ENCODE measurements at places on chromosomes 11 and 22.

GRCh38 chr11:66172146-66172545 lies 96.3 kb upstream of the RAB1B start:
- DNase-seq: no peak

DNA sequence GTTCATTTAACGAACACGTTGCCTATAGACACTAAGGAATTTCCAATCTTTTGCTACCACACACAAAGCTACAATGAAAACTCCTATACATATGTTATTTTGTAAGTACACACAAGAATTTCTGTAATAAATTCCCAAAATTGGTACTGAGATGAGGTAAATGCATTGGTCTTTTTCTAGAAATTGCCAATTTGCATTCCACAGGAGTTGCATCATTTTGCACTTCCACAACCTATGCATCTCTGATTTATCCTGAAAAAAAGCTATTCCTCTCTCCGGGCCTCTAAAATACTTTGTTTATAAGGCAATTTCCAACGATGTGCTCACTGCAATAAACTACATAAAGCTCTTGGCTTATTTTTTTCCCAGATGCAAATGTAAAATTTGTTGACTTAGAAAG lies 24.9 kb downstream of the IMMP1L start:
- no peak for DNase-seq

DNA sequence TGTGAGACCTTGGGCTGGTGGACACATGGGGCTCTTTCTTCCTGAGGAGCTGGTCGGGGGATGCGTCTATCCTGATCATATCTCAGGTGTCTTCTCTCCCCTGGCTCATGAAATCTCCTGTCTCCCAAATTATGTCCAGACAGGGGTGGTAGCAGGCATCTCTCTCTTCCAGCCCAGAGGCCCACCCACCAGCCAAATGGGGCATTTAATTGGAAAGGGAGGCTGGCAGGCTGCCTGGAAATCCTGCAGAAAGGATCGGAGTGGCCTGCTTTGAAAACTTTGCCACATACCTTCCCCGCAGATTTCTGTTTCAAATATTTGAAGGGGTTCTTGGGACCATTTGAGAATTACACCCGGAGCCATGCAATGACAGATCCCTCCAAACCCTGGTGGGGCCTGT lies 37.4 kb downstream of the SMIM38 start:
- DNase-seq: no peak

- DNase-seq: no peak
Measured at GRCh38 chr11:94800414-94800813, 32.3 kb downstream of the AMOTL1 start.

DNA sequence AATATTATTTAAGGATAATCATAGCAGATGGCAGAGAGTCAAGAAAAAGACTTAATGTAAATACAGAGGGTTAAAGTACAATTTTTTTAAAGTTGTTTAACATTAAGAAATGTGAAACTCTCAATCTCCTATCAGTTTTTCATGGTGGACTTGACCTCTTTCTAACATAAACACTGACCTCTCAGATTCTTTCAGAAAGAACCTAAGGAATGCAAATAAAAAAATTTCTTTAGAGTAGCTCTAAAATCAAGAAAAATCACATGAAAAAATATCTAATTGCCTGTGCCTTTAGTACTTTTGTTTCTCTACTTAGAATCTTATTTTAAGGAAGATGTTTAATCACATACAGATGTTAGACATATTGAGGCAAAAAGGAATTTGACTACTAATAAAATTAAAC lies 12.9 kb downstream of the RNF141 start:
- DNase-seq: no peak

DNA sequence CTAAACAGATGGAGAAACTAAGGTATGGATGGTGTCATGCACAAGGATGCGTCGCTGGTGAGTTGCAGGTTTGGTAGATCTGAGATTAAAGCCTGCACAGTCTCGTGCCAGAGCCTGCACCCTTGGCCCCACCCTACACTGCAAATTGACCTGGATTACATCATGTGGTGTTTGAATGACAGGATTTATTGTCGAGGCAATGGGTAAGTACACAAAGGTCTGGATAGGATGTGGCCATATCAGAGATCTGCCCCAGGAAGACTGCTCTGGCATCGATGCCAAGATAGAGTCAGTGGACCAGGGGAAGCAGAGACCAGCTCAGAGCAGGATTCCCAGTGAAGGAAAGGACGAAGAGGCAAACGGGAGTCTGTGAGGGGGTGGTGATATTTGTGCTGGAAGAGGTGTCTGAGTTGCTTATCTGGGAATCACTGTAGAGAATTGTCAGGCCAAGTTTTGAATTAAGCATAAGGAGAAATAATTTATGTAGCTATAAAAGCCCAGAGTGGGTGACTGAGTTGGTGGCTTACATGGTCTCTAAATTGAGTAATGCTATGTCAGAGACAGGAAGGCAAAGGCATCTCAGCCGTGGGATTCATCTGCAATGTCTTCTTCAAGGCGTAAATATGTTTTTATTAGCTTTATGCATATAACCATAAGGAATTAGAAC lies 499.6 kb upstream of the B3GAT1 start:
- no peak for DNase-seq

- no peak for DNase-seq
Measured at GRCh38 chr11:72595292-72595684, 78.9 kb downstream of the PDE2A start.

- DNase-seq: no peak
Measured at GRCh38 chr11:73017024-73017751, 124.9 kb downstream of the FCHSD2 start.

DNA sequence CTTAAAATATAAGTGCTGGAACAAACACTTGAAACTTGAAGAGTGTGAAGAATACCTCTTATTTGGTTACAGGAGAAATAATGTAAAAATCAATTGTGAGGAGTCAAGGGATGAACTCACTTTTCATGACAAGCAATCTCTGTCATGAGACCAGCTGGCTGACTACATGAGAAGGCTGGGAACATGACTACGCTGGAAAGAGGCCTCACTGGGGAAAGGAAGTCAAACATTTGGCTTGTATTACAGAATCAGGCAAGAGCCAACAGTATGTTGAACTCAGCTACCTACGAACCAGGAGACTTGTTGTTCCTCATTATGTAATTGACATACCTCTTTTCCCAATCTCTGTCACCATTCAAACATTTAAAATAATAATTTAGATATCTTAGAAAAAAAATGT lies 14.4 kb downstream of the DCDC1 start:
- DNase-seq: no peak

DNA sequence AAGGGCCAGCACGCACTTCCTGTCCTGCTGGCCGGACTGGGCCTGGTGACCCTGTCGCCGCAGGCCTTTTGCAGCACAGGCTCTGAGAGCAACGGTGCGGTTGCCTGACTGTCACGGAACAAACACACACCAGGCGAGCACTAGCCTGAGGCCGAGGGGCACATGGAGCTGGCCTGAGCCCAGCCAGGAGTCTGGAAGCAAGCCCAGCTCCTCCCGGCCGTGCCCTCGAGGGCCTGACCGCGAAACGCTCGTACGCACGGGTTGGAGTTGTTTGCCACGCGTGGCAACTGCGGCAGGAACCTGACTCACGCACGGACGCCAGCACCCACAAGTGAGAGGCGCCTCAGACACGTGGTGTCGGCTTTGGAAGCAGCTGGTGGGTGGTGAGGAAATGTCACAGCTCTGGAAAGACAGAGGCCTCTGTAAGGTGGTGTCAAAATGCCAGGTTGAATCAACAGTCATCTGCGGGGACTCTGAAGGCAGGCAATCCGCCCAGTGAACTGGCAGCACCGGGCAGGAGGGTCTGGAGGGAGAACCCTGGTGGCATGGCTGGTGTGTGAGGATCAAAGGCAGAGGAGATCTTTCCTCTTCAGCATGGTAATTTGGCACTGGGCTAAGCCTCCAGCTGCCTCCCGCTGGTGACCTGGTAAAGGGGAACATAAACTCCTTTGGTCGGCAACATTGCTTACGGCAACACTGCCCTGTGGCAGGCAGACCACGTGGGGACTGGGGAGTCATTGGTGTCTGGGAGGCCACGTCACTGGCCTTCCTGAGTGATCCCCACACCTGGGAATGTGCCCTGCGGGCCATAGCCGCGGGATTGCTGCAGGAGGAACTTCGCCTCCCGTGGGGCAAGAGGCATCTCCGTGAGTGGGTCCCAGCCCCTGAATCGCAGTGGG lies 15.3 kb upstream of the IL17REL start:
- no peak for DNase-seq

GRCh38 chr22:49312601-49313000 lies 515.1 kb downstream of the BRD1 start:
- DNase-seq: peak; percentile 3

GRCh38 chr11:32053151-32053888 lies 37.6 kb upstream of the RCN1 start:
- no peak for DNase-seq

DNA sequence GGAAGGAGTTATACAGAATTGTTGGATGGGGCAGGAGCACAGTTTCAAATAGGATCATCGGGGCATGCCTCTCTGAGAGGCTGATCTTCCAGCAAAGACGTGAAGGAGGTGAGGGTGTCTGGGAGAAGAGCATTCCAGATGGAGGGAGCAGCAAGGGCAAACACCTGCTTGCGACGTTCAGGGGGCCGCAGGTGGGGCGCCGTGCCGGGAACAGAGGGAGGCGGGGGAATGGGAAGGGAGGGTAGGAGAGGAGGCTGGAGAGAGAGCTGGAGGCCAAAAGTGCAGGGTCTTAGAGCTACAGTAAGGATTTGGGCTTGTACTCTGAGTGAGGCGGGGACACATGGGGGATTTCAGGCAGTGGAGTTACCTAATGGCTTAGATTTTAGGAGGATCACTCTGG lies 13.6 kb downstream of the APOL5 start:
- no peak for DNase-seq

DNA sequence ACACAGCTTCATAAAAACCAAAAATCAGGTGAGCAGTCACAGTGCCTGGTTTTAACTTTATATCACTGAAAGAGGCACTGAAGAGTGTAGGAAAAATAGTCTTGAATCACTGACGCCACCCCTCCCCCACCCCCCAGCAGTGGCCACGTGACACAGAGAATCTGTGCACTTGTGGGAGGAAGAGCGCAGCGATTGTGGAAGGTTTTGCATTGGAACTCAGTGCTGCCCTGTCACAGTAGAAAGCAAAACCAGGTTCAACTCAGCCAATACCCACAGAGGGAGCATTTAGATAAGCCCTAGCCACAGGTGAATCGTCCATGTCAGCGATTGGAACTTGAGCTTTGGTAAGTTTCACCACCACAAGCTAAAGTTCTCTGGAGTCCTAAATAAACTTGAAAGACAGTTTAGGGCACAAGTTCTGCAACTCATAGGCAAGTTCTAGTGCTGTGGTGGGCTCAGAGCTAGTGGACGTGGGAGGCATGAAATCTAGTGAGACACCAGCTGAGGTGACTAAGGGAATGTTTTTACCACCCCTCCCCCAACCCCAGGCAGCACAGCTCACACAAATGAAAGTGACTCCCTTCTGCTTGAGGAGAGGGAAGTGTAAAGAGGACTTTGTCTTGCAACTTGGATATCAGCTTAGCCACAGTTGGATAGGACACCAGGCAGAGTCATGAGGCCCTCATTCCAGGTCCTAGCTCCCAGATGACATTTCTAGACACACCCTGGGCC lies 13.3 kb downstream of the OR52B2 start:
- peak; percentile 60 for DNase-seq

- peak; percentile 36 for DNase-seq
Measured at GRCh38 chr11:113562981-113563461, 87.8 kb upstream of the DRD2 start.

DNA sequence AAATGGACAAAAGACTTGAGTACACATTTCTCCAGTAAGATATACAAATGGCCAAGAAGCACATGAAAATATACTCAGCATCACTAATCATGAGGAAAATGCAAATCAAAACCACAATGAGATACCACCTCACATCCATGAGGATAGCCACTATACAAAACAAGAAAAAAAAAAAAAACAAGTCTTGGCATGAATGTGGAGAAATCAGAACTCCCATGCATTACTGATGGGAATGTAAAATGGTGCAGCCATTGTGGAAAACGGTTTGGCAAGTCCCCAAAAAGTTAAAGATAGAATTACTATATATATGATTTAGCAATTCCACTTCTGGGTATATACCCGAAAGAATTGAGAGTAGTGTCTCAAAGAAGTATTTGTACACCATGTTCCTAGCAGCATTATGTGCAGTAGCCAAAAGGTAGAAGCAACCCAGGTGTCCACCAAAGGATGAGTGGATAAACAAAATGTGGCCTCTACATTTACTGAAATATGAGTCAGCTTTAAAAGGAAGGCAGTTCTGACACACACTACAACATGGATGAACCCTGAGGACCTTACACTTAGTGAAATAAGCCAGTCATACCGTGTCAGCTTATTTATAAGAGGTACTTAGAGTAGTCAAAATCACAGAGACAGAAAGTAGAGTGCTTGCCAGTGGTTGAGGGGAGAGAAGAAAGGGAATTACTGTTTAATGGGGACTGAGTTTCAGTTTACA lies 146.3 kb downstream of the WNT7B start:
- no peak for DNase-seq

DNA sequence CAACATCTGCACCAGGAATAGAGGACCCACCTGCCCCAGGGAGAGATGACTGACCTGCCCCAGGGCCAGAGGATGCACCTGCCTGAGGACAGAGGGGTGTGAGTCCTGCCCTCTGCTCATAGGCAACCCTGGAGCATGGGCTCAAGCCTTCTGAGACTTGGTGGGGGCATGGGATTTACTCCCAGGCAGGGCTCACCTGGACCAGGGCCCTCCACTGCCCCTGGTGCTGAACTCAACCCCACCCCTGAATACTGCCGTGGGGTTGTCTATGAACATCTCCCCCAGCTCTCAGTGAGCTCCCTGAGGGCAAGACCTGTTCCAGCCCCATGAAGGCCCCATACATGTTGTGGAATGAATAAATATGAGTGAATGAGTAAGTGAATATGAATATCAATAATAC lies 33.8 kb upstream of the MUC5AC start:
- no peak for DNase-seq

- peak; percentile 7 for DNase-seq
Measured at GRCh38 chr22:44529827-44530523, 31.9 kb upstream of the RTL6 start.

DNA sequence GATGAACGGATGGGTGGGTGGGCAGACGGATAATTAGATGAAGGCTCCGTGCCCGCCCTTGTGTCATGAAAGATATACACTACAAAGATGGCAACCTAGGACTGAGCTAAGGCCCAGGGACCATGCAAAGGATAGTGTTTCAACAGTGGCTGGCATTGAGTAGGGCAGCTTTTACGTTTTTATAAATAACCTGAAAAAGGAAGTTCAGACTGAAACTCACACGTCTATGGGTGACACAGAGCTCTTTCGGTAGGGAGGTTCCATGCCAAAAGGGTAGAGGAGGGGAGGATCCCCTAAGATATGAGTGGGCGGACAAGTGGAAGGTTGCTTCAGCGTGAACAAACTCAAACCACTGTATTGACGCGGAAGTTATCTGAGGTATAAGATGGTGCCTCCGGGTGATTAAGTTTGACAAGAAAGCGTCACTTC lies 90.5 kb downstream of the UBASH3B start:
- no peak for DNase-seq

GRCh38 chr11:2104524-2105440 lies 34.4 kb downstream of the IGF2 start:
- DNase-seq: no peak
